ENCODE measurements at places on chromosomes 5 and 9. TPM values are rescaled to one million over a fixed set of nuclear protein-coding genes. Genes with fewer than 3 reads are reported as not detected.

PRELID1 gene
- total RNA-seq = 376 TPM

PCDHAC2 gene
- total RNA-seq = 4.2 TPM

IFNA13 gene
- total RNA-seq = not detected

PTPRD gene
- 0.59 TPM for total RNA-seq

CDX1 gene
- not detected for total RNA-seq

OTULINL gene
- 27.0 TPM for total RNA-seq

PHPT1 gene
- 301 TPM for total RNA-seq

IL33 gene
- 0.27 TPM for total RNA-seq

PSD2 gene
- 0.02 TPM for total RNA-seq

ITGA1 gene
- total RNA-seq = 0.82 TPM

GMCL2 gene
- total RNA-seq = not detected

HSD17B3 gene
- total RNA-seq = not detected

CCNJL gene
- total RNA-seq = 11.3 TPM

WNK2 gene
- total RNA-seq = 7.5 TPM
